ENCODE measurements at places on chromosomes 3 and 15.

DNA sequence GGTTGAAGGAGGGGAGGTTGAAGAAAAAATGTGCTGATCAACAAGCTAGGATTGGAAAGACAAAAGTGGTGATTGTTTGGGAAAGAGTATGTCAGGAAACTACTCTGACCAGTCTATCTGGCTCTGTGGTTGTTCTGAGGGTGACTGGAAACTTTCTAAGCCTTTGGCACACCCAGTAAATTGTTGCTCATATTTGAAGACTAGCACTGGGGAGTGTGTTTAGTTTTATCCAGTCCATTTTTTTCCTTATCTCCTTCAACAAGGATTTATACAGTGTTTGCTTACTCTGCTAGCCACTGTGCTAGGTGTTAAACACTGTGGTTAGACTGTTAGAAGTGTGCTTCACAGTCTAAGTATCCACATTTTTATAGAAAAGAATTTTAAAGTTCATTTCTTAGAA lies 28.8 kb downstream of the PPM1L start:
- DNase-seq = no peak

GRCh38 chr3:107578091-107578490 lies 55.3 kb downstream of the BBX start:
- DNase-seq = no peak

DNA sequence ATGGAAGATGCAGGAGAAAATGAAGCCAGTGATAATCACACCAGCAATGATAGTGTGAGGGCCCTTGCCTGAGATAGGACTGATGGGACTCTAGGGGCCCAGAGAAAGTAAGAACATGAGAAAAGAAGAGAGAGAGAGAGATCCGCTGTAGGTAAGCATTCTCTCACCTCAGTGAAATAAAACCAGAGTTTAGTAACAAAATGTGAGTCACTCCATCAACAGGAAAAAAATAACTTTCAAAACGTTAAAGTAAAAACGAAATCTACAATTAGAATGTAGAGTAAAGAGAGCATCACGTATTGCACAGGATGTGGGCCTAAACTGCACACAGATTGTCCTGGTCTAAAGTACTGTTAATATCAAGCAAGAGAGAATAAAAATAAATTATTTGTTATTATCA lies 6.8 kb upstream of the PRSS50 start:
- DNase-seq = no peak

DNA sequence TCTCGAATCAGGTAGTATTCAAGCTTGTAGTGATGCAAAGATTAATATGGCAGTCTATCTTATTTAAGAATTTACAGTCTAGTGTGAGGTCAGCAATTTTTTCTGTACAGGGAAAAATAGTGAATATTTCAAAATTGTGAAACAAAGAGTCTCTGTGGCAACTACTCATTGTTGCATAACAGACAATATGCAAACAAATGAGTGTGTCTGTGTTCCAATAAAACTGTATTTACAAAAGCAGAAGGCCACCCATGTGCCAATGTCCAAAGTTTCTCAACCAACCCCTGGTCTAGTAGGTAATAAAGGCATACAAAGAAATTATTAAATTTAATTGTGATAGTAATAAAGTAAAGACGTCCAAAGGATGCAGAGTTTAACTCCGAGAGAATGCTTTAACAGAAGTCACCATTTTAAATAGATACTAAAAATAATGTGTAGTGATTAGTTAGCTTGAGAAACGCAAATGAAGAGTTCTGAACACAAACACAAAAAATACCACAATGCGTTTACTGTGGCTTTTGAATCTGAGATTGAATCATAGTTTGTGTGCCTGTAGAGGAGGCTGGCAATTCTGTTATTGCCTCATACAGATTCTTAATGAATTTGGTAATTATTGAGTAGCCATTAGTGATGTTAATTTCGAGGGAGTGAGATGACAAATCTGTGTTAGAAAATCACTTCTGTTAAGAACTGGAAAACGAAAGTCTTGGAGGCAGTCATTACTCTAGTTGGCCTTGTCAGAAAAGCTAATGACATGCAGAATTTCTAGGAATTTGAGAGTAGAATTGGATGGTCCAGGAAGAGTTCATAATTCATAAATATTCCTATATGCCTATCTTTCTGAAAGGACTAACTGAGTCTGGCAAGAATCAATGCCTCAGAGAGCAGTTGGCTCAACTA lies 48.7 kb downstream of the CADM2 start:
- no peak for DNase-seq

GRCh38 chr15:63294359-63294758 lies 17.0 kb downstream of the APH1B start:
- DNase-seq = no peak

Measured in T-helper 17 cell (primary cell).